ENCODE measurements at places on chromosomes 7 and 10.

- DNase-seq = no peak
Measured at GRCh38 chr7:51142741-51143385, 173.7 kb downstream of the COBL start.

DNA sequence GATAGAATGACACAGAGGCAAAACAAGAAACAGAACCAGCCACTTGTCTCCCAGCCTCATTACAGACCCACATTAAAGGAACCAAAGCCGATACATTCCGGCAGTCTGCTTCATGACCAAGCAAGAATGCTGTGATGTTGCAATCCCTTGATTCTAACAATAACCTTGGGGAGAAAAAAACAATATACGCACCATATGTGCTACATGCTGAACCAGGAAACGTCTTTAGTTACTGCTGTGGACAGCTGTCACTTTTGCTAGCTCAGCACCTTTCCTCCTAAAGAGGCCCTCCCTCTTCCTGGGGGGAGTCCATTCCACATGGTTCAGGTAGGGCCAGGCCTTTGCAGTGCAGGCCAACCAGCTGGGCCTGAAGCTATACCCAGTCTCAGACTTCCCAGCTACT lies 79.1 kb downstream of the PRTFDC1 start:
- no peak for DNase-seq

GRCh38 chr7:111071556-111071955 lies 19.4 kb upstream of the LRRN3 start:
- no peak for DNase-seq

DNA sequence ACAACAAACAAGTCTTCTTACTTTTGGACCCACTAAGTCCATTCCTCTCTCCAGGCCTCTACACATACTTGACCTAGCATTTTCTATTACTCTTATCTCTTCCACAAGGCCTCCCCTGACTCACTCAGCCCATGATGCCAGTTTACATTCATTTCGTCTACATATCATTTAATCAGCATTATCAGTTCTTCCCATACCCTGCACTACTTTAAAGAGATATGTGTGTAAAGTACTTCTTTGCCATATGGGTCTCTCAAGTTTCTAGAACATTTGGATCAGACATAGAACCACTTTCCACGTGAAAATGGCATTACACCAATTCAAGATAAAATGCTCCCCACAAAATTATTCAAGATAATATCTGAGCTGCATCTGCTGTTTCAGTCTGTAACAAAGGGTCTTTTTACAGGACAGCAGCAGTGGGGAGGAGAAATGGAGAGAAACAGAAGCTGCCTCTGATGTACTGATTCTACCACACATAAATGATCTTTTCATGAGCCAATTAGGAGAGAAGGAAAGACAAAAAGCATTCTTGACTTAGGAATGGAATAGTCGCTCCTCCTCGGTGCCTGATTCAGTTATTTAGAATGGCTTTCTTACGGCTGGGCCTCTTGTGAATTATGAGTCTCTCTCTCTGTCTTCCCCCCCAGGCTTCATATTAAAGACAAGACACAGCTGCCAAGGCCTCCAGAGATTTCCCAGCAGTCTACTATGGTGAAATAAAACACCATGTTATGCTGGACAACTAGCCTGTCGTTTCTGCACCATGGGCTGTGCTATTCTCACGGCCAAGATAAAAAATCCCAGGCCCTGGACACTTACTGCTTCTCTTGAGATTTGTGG lies 46.9 kb upstream of the SEPTIN7 start:
- DNase-seq = no peak

- peak; percentile 72 for DNase-seq
Measured at GRCh38 chr10:122298598-122299301, 27.7 kb downstream of the BTBD16 start.

GRCh38 chr10:127972751-127973357 lies 66.0 kb downstream of the PTPRE start:
- no peak for DNase-seq

GRCh38 chr7:70372768-70373515 lies 759.0 kb upstream of the GALNT17 start:
- DNase-seq = no peak

DNA sequence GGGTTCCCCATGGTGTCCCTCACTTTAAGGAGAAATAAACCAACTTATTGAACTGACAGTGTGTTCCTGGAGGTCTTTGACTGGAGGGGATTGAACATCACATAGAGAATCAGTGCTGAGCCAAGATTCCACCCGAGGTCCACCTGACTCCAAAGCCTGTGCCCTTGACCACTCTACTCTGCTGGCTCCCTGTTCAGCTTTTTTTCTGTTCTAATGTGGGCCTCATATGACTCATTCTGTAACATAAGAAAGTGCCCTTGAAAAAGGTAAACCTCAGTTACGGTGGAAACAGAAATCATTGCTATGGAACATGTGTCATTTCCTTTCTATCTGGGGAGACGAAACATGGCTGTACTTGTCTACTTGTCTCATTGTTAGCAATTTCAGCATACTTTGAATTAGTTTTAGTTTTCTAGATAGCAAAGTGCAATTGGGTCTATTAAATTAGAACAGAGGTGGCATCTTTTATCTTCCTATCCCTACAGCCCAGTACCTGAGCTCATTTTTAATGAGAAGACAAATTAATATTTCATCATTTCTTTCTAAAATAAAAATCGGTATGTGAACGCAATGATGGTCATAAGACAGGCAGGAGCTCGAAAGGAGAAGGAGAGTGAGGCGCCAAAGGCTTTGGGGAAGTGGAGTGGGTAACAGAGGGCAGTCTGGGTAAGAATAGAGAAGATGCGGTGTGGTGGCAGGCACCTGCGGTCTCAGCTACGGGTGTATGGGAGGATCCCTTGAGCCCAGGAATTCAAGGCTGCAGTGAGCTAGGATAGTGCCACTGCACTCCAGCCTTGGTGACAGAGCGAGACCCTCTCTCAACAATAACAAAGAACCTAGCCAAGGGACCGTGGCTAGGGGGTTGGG lies 1.5 kb downstream of the GSDME start:
- DNase-seq = no peak

DNA sequence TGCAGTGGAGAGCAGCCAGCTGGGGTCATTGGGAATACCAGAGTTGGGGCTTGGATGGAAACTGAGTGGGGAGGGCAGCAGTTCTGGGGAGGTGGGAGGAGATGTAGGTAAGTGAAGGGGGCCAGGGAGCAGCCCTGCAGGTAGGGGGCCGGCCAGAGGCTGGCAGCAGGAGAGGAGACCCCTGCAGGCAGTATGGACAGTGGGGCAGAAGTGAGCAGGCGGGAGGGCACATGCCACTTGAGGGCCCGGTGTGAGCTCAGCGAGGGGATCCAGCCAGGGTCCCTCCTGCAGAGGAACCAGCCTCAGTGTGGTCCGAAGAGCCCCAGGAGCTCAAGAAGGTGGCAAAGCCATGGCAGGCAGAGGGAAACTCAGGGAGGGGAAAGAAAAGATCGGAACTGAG lies 75.4 kb downstream of the WDR11 start:
- DNase-seq = no peak

DNA sequence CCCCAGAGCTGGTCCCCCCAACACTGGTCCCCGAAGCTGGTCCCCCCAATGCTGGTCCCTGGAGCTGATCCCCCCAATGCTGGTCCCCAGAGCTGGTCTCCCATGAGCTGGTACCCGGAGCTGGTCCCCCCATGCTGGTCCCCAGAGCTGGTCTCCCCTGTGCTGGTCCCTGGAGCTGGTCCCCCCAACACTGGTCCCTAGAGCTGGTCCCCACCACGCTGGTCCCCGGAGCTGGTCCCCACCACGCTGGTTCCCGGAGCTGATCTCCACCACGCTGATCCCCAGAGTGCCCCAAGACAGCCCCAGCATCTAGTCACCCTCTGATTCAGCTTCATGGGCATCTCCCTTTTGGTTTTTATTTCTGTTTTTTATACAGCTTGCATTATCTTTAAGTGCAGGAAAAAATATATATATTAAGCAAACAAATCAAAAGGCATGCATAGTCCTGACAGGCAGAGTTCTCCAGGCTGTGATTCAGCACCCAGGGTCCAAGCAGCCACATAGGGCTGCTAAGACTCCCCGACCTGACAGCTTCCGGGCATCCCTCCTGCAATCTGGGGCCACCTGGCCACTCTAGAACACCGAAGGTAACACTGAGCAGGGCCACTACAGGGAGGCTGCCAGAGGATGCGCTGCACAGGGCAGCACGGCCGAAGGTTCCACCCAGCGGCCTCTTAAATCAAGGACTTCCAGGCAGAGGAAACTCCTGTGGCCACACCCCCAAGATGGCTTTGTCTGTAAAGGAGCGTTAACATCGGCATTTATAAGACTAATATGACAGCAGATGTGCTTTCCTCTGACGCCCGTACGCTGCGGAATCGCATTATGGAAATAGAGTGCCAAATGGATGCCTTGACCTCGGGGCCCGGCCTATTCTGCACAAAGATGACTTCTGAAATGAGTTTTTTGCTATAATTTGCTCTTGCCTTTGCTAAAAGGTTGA lies 215.0 kb downstream of the PTPRN2 start:
- no peak for DNase-seq

- DNase-seq = peak; percentile 26
Measured at GRCh38 chr7:24842449-24843241, 85.4 kb upstream of the GSDME start.

GRCh38 chr7:22087861-22088260 lies 142.2 kb upstream of the CDCA7L start:
- no peak for DNase-seq

GRCh38 chr10:28593811-28594210 lies 60.9 kb downstream of the WAC start:
- DNase-seq = no peak

DNA sequence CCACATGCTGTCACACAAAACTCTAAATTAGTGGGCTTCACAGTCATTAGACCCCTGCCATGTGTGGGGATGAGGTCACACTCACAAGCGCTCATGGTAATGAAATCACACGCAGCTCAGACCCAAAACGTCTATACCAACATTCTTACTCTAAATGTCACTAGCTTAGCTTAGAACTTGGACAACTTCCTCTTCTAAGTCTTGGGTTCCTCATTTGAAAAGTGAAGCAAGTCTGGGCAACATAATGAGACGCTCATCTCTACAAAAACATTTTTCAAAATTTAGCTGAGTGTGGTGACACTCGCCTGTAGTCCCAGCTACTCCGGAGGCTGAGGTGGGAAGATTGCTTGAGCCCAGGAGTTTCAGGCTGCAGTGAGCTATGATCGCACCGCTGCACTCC lies 92.7 kb upstream of the MACROH2A2 start:
- no peak for DNase-seq

DNA sequence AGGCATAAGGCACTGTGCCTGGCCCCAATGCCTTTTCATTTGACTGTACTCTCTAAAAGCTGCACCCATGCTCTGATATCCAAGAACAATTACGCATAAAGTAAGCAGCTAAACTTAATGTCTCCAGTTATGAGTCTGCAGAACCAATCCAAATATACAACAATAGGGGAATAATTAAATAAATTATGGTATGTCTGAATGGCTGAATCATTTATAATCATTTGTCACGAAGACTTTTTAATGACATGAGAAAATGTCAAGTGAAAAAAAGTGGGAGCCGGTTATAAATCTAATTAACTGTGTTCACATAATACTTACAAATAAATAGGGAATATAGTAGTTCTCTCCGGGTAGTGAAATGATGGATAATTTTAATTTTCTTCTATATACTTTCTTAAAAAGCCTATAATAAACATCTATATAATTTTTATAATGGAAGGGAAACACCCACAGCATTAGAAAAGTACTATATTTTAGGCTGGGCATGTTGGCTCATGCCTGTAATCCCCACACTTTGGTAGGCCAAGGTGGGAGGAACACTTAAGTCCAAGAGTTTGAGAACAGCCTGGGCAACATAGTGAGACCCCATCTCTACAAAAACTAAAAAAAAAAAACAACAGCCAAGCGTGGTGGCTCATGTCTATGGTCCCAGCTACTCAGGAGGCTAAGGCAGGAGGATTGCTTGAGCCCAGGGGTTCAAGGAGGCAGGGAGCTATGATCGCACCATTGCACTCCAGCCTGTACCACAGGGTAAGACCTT lies 14.2 kb downstream of the SLC37A3 start:
- DNase-seq = no peak

- DNase-seq = no peak
Measured at GRCh38 chr7:39603924-39604323, 19.4 kb upstream of the RALA start.

- no peak for DNase-seq
Measured at GRCh38 chr10:98316661-98317060, 48.7 kb upstream of the LOXL4 start.

DNA sequence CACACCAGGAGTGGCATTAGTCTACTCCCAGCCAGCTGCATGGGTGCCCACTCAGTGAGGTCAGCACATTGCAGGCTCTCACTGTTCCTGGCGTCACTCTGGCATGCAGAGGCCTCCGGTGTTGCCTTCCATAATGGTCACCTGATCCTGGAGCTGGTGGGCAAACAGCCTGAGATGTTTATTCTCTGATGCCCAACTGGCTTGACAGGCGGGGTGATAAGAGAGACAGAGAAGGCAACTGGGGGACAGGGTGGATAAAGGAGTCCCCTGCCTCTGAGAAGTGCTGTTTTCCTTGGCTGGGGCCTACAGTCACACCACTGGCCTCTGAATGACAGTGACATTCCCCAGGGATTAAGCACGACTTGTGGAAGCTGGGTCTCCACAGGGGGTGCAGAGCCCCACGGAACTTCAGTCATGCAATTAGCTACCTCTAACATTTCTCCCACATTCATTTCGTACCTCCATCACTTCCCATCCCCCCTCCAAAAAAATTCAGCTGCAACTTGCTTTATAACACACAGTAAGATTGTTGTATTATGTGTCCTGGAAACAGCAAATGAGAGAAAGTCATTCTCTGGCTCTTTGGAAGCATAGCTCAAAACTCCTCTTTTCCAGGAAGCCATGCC lies 7.1 kb upstream of the RBM20 start:
- DNase-seq = no peak

DNA sequence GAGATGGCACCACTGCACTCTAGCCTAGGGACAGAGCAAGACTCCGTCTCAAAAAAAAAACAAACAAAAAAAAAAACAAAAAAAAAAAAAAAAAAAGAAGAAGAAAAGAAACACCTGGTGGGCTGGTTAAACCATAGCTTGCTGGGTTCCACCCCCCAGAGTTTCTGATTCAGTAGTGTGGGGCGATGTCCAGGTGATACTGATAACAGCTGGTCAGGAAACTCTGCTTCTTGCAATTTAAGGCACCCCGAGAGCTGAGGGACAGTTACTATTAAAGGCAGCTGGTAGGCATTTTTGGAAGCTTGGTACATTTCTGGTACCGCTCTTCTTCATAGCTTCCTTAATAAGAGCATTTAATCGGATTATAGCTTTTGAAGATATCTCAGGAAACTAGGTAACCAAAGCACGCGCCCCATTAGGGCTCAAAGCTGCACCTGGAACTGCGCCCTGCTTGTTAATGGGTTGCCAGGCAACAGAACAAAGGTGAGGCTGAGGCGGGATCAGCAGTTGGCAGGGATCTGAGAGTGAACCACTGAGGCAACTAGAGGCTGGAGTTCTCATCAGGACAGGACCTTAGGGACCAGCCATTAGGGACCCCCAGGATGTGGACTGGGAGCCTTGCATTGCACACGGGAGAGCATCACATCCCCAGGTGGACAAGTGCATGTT lies 6.5 kb upstream of the SDK1 start:
- DNase-seq = no peak
